ENCODE measurements at places on chromosomes 6 and 20.

DNA sequence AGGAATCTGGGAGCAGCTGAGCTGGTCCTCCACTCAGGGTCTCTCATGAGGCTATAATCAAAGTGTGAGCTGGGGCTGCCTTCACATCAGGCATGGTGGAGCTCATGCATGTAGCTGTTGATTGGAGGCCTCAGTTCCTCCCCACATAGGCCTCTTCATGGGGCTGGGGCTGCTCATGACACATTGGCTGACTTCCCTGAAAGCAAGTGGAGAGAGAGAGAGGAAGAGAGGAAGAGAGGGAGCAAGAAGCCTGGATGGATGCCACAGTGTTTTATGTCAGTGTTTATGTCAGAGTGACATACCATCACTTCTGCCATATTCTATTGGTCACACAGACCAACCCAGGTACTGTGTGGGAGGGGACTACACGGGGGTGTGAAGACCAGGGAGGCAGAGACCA, 43.8 kb downstream of the EYA2 start:
- DNase-seq, result no peak

- no peak for DNase-seq
Measured at GRCh38 chr20:12203399-12203798, 285.7 kb downstream of the BTBD3 start.

GRCh38 chr6:153140299-153140698, 9.2 kb upstream of the RGS17 start:
- no peak for DNase-seq

DNA sequence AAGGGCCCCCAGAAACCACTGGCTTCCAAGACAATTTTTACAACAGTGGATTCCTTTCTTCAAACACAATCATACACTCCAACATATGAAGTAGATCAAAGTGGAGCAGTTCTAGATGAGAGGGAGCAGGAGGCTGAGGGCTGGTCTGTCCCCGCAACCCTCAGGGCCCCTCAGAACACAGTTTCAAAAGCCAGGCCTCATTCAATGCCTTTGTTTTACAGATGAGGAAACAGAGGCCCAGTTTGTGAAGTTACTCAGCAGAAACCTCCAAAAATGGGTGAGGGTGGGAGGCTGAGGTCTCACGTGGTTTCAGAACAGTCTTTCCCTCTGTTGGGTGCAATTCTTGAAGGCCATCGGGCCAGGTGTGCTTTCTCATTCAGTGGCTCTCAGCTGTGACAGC, 134.9 kb downstream of the SCML4 start:
- DNase-seq, result no peak

DNA sequence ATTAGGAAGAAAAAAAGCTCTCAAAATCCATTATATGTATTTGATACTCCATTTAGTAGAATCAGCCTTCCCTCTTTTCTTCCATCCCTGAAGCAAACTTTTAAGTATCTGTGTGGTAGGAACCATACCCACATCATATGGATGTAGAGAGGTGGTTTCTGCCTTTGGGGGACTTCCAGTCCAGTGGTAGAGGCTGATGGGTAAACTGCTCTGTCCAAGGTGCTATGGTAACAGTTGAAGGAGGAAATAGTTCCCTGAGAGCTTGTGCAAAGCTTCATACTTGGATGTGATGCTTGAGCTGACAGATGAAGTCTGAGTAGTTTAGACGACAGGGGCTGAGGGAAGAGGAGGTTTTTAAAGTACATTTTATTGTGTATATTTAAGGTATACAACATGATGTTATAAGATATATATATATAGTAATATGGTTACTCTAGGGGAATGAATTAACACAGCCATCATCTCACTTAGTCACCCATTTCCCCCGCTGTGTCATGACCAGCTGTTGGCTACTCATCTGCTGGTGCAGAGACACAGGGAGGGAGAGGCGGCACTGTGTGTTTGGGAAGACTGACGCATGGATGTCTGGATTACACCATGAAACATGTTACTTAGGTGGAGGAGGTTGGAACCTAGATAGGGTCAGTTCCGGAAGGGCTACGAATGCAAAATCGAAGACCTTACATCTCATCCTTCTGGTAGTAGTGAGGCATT, 185.2 kb downstream of the FARS2 start:
- no peak for DNase-seq

DNA sequence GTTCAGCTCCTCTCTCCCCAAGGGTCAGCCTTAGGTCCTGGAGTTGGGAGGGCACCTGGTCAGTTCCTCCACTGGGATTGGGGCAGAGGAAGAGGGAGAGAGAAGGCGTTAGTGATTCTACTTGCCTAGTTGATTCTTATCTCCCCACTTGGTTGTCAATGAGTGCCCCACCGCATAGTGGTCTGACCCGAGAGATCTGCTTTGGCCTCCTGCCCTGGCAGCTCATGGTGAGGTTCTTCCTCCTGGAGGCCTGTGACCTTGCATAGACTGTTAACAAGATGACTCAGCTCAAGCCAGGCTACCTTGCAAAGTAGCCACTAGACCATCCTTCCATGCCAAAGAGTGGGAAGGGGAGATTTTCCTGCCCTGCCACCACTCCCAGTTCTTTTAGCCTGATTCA, 160.6 kb downstream of the TMEM200A start:
- no peak for DNase-seq

- no peak for DNase-seq
Measured at GRCh38 chr6:137496909-137497720, 2.9 kb upstream of the OLIG3 start.

- no peak for DNase-seq
Measured at GRCh38 chr6:26199057-26199772, 112.0 kb downstream of the HFE start.

- no peak for DNase-seq
Measured at GRCh38 chr6:36428911-36429310, 13.7 kb downstream of the PXT1 start.

DNA sequence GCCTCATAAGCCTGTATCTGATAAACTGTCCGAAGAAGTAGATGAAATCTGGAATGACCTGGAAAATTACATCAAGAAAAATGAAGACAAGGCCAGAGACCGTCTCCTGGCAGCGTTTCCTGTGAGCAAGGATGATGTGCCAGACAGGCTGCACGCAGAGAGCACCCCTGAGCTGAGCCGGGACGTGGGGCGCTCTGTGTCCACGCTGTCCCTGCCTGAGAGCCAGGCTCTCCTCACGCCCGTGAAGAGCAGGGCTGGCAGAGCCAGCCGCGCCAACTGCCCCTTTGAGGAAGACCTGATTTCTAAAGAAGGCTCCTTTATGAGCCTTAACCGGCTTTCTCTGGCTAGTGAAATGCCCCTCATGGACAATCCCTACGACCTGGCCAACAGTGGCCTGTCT, 33.9 kb upstream of the MTHFD1L start:
- DNase-seq, result no peak

GRCh38 chr20:8356806-8357205, 224.7 kb downstream of the PLCB1 start:
- no peak for DNase-seq

- DNase-seq, result no peak
Measured at GRCh38 chr6:124142852-124143251, 339.2 kb downstream of the NKAIN2 start.

GRCh38 chr6:140879946-140880345, 1252.8 kb upstream of the GJE1 start:
- DNase-seq, result no peak

DNA sequence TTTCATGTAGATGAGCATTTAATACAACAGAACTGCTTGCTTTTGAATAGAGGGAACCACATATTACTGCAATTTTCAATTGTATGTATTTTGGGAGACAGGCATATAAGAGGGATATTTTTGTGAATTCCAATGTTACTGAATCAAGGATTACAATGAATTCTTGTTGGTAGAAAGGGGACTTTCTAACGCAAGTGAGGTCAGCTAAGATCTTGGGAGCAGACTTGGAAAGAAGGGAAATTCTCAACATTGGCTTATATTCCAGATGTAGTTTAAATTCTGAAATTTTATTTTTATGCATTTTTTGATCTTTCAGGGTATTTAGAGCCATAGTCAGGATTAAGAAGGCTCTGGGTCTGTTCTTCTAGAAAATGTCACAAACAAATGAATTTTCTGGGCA, 43.3 kb upstream of the CTAGE9 start:
- no peak for DNase-seq

GRCh38 chr20:61561111-61561830, 309.2 kb downstream of the CDH4 start:
- no peak for DNase-seq

GRCh38 chr6:132053511-132053910, 102.3 kb upstream of the CCN2 start:
- DNase-seq, result no peak

DNA sequence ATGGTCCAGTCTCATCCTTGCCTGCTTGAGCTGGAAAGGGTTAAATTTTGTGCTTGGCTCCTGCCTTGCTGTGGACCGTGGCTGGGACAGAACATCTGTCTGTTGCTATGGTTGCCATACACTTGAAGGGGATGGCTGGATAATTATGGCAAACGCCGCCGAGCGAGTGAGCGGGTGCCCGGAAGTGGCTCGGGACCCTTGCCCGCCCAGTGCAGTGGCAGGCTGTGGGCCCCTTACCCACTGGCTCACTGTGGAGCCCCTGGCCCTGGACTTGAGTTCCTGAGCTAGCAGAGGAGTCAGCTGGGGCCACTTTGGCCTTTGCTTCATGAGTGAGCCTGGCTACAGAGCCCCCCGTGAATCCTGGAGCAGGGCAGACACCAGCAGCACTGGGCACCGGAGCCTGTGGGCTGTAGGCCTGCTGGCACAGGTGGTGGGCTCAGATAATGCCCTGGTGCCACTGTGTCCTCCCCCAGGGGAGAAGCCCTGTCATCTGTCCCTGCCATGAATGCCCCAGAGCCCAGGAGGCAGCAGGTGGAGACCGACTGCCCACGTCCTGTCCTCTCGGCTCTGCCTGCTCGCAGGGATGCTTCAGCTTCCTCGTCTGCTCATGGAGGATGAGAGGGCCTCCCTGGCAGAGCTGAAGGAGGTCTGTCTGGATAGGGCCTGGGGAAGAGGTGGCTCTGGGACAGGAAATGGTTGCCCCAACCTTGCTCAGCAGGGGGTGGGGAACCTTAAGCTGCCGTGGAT, 25.5 kb upstream of the NOL4L start:
- no peak for DNase-seq

- DNase-seq, result no peak
Measured at GRCh38 chr20:20368418-20369249, 730 bp downstream of the INSM1 start.

GRCh38 chr6:127073222-127073621, 45.2 kb upstream of the RSPO3 start:
- DNase-seq, result no peak

All from stimulated activated CD4-positive, alpha-beta T cell treated with anti-CD3 and anti-CD28 coated beads, Interleukin-1b, Interleukin-23, amount 100 ng/mL, for 24 hours (primary cell).